ENCODE measurements at places on chromosomes 11 and 22.
A peak's percentile ranks its signal among the peaks of the same experiment; 100 is the strongest.

GRCh38 chr11:72375241-72375960, 58.9 kb downstream of the CLPB start:
- no peak for DNase-seq

DNA sequence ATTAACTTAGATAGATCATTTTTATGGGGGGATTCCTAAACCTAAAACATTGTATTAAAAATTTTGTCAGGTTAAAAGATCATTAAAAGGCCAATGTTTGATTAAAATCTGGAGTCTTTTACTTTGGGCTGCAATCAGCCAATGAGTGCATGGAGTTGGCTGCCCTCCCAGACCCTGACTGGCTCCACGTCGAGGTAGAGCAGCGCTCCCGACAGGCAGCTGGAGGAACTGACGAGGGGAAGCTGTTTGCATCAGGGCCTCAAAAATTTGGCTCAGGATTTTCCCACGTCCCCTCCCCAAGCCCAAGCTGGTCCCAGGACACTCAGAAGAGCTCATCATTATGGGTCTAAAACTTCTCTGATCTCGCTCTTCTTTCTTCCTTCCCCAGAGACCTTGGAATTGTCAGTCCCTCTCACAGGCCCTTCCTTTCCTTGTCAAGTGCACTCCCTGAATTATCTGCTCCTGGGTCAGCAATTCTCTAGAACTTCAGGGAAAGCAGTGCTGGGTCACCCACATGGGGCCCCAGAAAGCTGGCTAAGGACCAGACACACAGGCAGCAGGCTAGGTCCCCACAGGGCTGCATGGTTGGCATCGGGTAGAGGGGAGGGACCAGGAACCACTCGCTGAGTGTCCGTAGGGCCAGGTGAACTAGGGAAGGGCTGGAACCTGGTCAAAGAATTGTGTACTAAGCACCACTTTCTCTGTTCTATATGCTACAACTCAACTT, 119.6 kb upstream of the IGLL5 start:
- no peak for DNase-seq

- DNase-seq, result no peak
These were observed 10.6 kb downstream of the MSANTD4 start for GRCh38 chr11:106011481-106011880.

DNA sequence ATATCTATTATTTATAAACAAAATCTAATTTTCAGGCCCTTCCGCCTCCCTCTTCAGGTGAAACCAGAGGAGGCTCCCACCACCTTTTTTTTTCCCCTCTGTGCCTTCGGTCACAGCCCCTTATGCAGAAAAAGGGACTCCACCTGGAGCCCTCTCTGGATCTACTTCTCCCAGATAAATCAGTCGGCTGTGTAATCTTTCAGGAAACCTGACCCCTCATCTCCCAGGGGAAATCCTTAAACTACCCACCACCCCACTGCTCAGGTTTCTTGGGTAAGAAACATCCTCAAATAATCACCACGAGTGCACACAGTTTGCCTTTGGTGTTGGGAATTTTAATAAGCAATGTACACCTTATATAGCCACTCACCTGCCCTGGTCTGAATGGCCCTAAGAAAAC, 104.2 kb downstream of the NAV2 start:
- no peak for DNase-seq

DNA sequence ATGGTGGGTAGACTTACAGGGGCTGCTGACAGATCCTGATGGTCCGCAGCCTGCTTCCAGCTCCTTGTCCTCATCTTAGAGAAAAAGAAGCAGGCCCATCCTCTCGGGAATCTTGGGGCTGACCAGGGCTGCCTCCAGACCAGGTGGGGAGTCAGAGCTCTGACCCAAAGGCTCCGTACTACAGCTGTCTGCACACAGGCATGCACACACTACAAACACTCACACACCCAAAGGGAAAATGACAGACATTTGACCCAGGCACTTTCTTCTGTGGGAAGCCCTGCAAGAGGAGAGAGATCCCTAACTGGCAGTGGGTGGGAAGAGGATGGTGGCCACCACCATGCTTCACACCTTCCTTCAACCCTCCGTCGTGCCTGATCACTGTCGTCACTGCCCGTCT, 46.9 kb upstream of the MYOD1 start:
- no peak for DNase-seq

DNA sequence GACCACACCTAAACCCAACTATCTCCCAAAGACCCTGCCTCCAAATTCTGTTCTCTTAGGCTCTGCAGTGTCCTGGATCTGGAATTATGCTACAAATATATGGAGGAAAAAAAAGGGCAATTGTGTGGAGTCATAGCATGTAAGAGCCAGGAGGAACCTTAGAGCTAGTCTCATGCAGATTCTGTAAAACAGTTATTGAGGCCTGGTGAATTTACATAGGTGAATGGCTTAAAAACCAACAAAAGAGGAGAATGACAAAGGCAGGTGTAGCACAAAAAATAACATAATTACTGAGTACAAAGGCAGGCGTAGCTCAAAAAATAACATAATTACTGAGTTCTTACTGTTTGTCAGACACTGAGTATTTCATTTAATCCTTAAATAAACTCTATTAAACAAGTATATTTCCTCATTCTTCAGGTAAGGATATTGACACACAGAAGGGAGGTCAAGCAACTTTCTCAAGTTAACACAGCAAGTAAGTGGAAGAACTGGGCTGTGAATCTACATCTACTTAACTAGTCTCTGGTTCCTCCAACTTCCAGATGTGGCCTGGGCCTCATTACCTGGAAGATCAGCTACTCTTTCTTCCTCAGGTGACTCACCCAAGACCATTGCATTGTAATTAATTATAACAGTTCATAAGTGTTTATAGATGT, 938.9 kb upstream of the TENM4 start:
- DNase-seq, result no peak

- DNase-seq, result no peak
These were observed 9.6 kb downstream of the MGAT3 start for GRCh38 chr22:39466228-39467006.

DNA sequence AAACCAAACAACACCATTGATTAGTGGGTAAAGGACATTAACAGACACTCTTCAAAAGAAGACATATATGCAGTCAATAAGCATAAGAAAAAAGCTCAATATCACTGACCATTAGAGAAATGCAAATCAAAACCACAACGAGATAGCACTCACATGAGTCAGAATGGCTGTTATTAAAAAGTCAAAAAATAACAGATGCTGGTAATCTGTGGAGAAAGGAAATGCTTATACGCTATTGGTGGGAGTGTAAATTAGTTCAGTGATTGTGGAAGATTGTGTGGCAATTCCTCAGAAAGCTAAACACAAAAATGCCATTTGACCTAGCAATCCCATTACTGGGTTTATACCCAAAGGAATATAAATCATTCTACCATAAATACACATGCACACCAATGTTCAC, 182.6 kb downstream of the TRPC6 start:
- no peak for DNase-seq

GRCh38 chr22:32644252-32645100, 157.0 kb upstream of the TIMP3 start:
- DNase-seq, result no peak

- no peak for DNase-seq
These were observed 9.0 kb downstream of the CDON start for GRCh38 chr11:126053415-126054286.

- DNase-seq, result no peak
These were observed 802.3 kb downstream of the CNTN5 start for GRCh38 chr11:99822846-99823565.

DNA sequence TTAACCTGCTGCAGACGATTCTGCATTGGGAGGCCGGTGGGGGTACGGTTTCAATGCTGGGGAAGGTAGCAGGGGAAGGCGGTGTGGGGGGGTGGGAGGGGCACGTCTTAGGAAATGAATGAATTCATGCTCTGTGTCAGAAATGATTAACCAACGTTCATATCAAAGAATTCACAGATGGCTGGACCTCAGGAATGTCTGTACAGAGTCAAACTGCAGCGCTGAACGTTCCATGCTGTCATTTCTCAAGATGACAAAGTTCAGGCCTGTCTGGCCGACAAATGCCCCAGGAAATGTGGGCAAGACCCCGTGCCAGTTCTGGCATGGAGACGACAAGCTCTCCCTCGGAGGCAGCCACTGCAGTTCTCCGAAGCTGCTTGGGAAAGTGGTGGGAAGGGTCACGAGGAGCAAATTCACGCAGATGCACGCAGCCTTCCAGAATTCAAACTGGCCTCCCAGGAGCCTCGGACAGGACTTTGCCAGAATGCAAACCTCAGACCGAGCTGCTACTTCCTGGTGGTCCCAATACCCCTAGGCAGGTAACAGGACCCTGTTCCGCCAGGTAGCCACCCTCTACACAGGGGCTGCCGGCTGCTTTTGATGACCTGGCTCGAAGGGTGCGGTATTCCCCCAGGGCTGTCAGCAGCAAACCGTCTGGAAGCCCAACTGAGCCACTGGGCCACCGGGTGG, 81.5 kb downstream of the TRMU start:
- peak; percentile 36 for DNase-seq

DNA sequence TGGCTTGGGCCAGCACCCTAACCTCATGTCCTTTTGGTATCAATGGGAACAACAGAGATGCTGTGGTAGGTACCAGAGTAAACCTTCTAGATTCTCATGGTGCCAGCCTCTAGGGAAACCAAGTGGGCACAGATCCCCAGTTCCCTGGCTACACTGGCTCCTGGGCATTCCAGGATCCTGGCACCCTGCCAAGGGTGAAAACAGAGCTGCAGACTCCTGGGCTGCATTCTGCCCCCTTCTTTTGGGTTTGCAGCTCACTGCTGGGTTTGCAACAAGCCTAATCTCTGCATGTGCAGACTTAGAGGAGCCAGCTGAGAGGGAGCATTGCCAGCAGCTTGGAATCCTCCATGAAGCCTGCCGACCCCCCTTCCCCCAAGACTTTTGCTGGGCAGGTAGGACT, 30.6 kb downstream of the PRDM11 start:
- DNase-seq, result no peak

DNA sequence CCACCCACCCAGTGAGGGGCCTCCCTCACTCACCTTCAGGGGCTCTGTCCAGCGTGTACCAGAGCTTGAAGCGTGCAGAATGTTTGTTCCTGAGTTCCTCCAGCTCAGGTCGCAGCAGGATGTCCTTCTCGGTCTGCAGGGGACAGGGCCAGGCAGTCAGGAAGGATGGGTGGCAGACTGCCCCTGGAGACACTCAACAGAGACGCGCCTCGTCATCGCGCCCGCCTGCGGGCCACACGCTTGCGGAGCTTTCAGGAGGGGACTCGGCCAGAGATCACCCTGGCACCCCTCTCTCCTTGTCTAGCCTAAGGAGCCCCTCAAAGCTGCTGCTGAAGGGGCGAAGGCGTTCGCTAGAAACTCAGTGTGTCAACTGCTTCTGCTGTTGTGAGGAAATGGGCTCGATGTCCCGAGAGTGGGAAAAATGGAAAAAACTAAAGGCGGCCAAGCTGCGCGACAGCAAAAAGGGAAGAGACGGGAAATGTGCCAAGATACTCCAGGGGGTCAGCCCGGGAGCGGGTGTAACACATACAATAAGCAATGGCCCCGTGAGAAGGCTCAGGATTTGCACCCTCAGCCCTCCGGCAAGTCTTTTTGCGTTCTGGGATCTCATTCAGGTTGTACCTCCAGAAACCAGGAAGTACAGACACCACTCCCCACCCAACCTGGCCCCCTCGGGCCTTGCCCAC, 9.2 kb upstream of the POLDIP3 start:
- no peak for DNase-seq

GRCh38 chr22:25084405-25085107, 115.1 kb upstream of the CRYBB3 start:
- no peak for DNase-seq

DNA sequence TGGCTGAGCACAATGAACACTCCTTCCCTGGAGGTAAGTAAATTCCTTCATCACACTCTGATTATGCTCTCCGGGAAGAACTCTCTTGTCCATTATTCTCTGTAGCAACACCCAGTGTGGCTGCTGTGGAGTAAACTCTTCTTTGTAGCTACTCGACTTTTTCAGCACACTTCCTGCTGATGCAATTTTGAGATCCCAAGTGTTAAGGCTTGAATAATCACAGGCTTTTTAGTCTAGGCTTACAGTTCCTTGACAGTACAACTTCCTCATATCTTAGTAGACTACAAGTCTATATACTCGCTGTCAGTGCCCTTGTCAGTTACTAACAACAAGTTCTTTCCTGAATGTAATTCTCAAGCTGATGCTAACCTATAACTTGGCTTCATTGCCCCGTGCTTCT, 301.8 kb upstream of the API5 start:
- DNase-seq, result no peak

DNA sequence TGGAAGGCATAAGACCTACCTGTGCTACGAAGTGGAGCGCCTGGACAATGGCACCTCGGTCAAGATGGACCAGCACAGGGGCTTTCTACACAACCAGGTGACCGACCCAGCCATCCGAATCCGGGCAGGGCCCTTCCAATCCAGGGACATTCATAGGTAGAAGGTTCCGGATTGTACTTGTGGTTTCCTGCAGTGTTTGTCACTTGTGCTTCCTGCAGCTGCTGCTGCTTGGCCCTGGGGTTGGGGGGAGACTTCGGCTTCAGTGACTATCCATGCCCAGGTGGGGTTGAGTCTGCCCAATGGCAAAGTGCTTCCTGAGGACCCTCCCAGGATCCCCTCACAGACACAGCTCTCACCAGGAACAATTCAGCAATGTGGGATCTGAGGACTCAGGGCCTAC, 2.2 kb downstream of the APOBEC3A start:
- DNase-seq, result no peak

GRCh38 chr11:36385121-36385970, 89.3 kb downstream of the PRR5L start:
- peak; percentile 50 for DNase-seq

DNA sequence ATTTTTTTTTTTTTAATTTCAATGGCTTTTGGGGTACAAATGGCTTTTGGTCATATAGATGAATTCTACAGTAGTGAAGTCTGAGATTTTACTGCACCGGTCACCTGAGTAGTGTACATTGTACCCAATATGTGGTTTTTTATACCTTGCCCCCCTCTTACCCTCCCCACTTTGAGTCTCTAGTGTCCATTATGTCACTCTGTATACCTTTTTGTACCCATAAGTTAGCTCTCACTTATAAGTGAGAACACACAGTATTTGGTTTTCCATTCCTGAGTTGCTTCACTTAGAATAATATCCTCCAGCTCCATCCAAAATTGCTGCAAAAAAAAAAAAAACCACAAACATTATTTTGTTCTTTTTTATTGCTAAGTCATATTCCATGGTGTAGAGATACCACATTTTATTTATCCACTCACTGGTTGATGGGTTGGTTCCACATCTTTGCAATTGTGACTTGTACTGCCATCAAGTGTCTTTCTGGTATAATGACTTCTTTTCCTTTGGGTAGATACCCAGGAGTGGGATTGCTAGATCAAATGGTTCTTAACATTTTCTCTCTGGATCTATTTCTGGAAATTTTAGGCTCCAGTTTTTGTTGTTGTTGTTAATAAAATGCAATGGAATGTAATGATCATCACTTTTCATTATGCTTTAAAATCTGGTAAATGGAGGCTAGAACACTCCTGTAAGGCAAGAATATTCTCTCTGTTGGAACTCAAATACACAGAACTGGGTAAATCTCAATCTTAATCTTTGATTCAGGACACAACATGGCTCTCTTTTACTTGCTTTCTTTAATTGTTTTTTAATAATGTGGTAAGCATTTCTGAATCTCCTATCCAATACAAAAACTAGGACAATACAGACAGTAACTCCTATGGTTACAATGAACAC, 10.3 kb downstream of the NEAT1 start:
- DNase-seq, result no peak

GRCh38 chr11:10792385-10793068, 16.2 kb downstream of the EIF4G2 start:
- no peak for DNase-seq

Data from astrocyte of the cerebellum (primary cell).